ENCODE measurements at places on chromosomes 16 and 17.

DNA sequence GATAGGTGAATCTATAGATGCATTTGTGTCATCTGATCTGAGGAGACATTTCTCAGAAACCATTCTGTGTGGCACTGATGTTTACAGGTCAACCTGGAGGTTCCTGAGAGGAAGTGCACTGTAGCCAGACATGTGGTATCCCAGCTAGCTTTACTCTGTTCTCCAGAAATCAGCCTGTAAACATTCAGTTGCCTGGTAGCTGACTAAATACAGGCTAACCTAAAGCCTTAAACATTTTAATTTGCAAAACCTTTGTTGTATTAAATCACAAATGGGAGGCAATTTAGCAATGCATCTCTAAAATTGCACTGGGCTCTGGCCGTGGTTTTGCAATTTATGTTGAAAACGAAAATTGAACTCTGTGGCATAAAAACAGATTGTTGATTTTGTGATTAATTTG lies 207.6 kb downstream of the FTO start:
- DNase-seq, result no peak

GRCh38 chr17:52606098-52606497 lies 447.6 kb upstream of the CA10 start:
- DNase-seq, result no peak

DNA sequence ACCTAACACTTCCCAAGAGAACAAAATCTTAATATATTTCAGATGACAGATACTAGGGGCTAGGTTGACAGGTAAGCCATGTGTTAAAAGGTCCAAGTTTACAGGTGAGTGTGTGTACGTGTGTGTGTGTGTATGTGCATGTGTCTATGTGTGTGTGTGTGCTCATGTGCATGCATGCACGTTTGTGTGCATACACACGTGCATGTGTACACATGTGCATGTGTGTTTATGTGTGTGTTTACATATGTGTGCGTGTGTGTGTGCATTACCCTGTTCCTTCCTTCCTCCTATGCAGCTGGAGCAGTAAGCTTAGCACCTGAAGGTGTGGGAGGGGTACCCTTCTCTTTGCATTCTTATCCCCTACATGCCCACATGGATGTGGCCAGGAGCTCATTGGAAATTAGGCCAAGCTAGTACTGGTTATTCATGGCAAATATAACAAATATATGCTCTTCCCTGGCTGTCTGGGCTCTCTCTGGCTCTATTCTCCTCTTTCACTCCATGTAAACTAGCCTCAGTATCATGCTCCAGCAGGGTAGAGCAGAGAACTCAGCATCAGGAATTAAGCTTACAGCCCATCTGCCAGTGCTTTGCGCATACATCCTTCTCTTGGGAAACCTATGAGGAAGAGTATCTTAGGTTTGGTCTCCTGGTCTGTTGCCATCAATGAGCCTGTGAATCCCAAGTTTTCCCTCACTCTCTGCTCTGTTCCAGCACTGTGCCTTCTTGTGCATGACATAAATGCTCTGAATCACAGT lies 258.0 kb upstream of the MYOCD start:
- DNase-seq, result no peak

DNA sequence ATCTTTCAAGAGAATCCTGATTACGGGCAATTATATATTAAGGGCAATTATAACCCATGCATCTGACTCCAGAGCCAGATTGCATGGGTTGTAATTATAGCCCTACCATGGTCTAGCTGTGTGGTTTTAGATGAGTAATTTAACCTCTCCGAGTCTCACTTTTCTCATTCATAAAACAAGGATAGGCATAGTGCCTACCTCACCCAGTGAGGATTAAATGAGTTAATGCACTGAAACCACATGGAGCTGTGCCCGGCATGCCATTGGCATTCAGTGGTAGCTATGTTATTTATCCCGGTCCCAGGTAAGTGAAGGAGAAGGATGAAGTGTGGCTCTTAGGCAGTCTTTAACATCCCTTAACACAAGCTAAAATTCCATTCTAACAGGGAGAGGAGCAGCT lies 6.3 kb downstream of the SNX20 start:
- no peak for DNase-seq

- no peak for DNase-seq
These were observed 168.2 kb upstream of the IRX6 start for GRCh38 chr16:55155815-55156214.

DNA sequence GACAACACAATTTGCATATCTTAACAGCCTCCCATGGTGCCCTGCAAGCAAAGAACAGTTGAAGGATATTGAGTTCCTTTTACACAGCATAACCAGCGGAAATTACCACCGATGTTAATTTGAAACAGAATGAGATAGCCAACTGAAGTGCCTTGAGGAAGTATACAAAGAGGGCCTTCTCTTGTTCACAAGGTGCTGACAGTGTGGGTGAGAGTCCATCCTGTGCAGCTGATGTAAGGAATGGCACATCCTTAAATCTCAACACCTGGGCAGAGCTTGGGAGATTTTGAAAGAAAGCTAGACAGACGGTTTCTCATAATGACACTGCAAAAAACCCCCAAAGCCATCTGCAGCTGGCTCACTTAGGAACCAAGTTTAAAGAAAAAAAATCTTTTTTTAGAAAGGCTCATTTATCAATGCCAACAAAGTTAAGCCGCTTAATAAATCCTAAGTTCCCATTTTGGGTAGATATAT lies 818.6 kb downstream of the KCNJ2 start:
- no peak for DNase-seq

GRCh38 chr17:55140809-55141208 lies 124.0 kb upstream of the HLF start:
- DNase-seq, result no peak

GRCh38 chr16:55815320-55815719 lies 17.6 kb downstream of the CES1 start:
- no peak for DNase-seq

DNA sequence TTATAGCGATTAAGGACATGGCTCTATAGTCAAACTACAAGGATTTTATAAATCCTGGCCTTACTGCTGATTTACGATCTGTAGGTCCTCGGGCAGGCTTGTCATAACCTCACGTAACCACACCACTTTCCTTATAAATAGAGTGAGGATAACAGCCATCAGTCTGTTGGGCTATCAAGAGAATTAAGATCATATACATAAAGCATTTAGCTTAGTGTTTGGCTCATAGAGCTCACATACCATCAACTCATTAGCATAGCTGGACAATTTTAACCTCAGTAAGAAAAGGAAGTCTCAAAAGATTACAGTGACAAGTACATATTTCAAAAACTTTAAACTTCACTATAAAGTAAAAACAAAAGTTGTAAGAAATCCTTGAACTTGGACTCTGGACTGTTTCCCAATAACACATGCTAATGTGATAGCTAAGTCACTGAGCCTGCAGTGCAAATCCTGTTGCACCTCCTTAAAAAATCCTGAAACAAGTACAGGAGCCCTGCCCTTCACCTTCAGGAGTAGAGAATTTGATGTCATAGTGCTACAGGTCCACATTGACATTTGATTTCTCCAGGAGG lies 20.8 kb upstream of the CLEC3A start:
- DNase-seq, result no peak

GRCh38 chr17:17182598-17183136 lies 23.5 kb downstream of the PLD6 start:
- DNase-seq, result no peak

- no peak for DNase-seq
These were observed 12.2 kb upstream of the RPH3AL start for GRCh38 chr17:364766-365165.

GRCh38 chr16:50197582-50197981 lies 44.5 kb downstream of the TENT4B start:
- no peak for DNase-seq

DNA sequence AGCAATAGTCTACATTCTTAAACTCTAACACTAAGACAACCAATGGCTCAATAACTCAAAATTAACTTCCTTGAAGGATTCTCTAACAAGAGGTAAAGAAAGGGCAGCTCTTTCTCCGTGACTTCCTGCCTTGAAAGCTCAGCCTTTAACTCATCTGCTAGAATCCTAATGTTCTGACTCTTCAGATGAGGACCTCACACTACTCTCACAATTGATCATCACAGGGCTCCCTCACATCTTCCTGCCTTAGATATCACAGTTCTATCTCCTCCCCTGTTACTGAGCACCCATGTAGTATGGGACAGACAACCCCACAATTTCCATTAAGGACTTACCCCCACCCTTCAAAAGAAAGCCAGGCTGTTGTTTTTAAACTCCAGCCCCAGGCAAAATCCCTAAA lies 33.5 kb downstream of the SMURF2 start:
- DNase-seq, result no peak

GRCh38 chr17:15260376-15261257 lies 4.5 kb downstream of the PMP22 start:
- no peak for DNase-seq

DNA sequence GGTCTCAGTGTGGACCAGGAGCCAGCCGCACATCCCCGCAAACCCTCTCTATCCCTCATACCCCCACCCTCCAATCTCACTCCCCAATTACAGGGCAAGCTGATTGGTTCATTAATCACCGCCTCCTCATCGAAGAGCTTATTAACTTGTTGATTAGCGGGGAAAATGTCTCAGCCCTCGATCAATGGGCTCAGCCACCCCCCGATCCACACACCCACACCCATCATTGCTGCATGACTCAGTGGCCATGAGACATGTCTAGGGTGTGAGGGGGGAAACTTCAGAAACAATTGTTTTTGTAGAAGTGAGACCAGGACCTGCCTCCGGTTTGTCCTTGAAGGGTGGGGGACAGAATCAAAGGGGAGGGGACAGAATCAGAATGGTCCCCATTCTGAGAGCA lies 2.5 kb upstream of the PYY start:
- DNase-seq, result no peak

DNA sequence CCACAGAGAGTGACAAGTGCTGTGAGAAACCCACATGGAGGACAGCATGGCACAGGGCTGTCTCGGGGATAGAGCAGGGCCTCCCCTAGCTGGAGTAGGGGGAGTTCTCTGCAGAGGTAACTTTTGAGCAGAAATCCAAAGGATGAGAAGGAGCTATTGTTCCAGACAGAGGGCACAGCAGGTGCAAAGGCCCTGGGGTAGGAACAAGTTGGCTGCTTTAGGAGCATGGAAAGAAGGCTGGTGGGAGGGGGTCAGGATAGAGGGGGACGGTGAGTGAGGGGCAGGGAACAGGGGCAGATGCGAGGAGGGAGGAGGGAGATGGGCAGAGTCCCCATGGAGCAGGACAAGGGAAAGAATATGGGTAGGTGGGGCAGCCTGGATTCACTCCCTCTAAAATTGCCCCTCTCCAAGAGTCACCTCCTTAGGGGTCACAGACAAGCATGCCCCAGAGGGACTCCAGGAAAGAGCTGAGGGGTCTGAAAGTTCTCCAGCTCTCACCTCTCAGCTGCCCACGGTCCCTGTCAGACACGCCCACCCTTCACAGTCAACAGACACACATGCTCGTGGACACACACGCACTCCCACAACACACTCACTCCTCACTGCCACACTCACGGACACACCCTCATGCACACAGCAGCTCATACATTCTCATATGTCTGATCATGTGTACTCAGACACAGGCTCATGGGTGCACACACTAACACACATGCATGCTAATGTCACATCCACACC lies 110.7 kb downstream of the LITAF start:
- DNase-seq, result no peak

GRCh38 chr16:56795011-56795410 lies 65.1 kb downstream of the NUP93 start:
- no peak for DNase-seq

- DNase-seq, result no peak
These were observed 94.1 kb upstream of the SIAH1 start for GRCh38 chr16:48479329-48479728.

DNA sequence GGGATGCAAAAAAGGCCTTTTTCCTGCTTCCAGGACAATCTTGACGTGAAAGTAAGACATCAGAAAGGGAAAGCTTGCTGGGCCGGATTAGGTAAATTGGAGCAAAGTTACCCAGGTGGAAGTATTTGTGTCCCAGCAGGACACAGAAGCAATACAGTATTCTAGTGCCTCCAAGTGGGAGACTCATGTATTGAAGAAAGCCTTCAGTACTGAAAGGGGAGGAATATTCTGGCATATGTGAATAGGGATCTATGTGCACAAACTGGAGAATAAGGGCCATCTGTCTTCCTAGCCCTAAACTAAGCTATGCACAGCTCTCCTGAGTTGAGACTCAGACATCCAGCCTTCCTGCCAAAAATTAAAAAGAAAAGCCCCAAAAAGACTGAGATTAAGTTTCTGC lies 327.3 kb upstream of the CDH8 start:
- DNase-seq, result no peak

GRCh38 chr17:39071573-39071972 lies 79.9 kb downstream of the PLXDC1 start:
- no peak for DNase-seq

DNA sequence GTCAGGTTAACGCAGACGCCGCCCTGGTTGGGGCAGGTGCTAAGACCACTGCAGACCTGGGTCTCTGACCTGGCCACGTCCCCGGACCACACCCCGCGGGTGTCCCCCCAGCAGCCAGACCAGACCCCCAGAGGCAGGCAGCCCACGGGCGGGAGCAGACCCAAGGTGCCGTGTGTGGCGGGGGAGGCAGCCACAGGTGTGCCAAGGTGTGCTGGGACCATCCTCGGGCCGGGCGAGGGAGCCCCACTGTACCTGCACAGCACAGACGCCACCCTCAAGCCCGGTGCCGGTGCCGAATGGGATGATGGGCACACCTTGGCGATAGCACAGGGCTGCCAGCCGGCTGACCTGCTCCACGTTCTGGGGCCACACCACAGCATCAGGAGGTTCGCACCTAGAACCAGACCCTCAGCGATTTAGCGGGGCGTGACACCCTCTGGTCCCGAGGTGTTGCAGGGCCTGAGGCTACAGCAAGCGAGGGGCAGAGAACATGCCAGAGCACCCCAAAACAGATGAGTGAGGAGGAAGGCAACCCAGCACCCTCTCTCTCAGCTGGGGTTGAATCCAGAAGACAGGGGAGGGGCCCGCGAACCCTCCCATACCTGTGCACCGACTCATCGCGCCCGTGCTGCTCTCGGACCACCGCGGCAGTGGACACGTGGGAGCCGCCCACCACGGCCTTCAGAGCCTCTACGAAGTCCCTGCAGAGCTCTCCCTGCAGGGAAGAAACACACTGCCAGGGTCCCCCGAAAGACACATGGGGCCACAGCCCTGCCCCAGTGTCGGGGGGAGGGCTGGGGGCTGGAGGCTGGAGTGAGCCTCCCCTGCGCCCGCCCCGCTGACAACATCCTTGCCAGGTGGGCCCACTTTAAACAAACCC lies 1.4 kb downstream of the LDHD start:
- no peak for DNase-seq

- DNase-seq, result no peak
These were observed 4.3 kb upstream of the MBTPS1 start for GRCh38 chr16:84121007-84121406.

- DNase-seq, result no peak
These were observed 115.8 kb upstream of the NOL11 start for GRCh38 chr17:67601897-67602296.

GRCh38 chr17:8384801-8385378 lies 1.9 kb upstream of the RPL26 start:
- no peak for DNase-seq
